ENCODE measurements at places on chromosomes 2 and 18. TPM values are rescaled to one million over a fixed set of nuclear protein-coding genes. Genes with fewer than 3 reads are reported as not detected.

FBXO48 gene
- 0.71 TPM for total RNA-seq

CCDC138 gene
- total RNA-seq, result 8.1 TPM

GALNT13 gene
- 12.6 TPM for total RNA-seq

CCDC85A gene
- 0.11 TPM for total RNA-seq

VIL1 gene
- 0.16 TPM for total RNA-seq

KCNE4 gene
- 1.2 TPM for total RNA-seq

Data from A549 treated with DMSO at 1 μM for 4 hours (cell line).